ENCODE measurements at places on chromosomes 2 and 18. TPM values are rescaled to one million over a fixed set of nuclear protein-coding genes. Genes with fewer than 3 reads are reported as not detected.
A peak's percentile ranks its signal among the peaks of the same experiment; 100 is the strongest.

- no peak for DNase-seq
Observed at GRCh38 chr2:152500772-152501171, 165.8 kb downstream of the FMNL2 start.

DNA sequence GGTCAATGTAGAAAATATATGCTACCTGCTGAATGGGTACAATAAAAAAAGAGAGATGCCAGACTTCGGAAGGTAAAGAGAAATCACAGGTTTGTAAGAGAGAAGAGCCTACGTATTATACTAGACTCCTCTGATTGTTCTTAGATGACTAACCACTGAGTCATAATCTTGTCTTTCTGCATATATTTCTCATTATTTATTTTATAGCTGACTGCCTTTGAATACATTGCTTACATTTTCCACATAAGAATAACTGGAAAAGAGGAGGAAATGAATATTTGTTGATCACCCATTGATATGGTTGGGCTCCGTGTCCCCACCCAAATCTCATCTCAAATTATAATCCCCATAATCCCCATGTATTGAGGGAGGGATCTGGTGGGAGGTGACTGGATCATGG, 90.3 kb upstream of the RAB27B start:
- DNase-seq: no peak

DNA sequence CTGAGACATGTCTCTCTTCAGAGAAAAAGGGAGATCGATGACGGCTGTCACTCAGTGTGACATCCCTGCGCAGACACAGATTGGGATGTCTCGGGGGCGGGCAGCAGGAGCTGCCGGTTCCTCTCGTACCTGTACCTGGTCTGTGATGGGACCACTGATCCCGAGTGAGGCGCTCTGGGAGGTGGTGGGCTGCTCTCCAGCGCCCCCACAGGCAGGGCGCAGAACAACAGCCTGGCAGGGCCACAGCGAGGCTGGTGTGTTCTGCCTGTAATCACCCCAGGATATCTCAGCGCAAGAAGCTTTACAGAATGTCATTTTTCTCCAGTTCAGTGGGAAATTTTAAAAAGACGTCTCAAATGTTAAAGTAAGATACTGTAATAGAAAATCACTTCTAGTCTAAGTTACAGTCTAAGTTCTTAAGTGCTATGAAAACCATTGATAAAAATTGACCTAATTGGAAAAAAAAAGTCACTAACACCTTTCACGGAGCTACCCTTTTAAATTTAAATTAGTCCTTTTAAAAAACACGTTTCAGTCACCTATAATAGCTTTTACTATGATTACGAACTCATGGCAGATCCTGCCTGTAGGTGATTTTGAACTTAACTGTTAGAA, 189.8 kb downstream of the SNTG2 start:
- peak; percentile 49 for DNase-seq

DNA sequence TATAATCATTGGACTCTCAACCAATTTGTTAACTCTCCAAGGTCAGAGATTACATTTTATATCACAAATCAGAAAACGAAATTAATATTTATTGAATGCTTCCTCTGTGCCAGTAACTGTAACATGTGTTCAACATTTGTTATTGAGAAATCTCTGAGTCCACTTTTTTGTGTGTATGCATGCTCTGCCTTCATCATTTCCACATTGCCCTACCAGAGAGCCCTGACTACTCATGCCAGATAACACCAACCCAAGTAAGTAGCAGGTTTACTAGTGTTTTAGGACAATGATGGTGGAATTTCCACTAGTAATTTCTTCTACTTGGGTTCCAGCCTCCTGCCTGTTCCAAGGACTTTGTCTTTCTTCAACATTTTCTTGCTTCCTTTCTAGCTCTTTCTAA, 14.2 kb upstream of the FAP start:
- no peak for DNase-seq

GATA6 gene
- polyA plus RNA-seq: not detected

- DNase-seq: no peak
Observed at GRCh38 chr2:144424559-144425240, 95.2 kb downstream of the ZEB2 start.

GPR155 gene
- polyA plus RNA-seq: 7.5 TPM

GRCh38 chr2:178327516-178327915, 123.5 kb downstream of the PRKRA start:
- no peak for DNase-seq

MFSD2B gene
- not detected for polyA plus RNA-seq

DNA sequence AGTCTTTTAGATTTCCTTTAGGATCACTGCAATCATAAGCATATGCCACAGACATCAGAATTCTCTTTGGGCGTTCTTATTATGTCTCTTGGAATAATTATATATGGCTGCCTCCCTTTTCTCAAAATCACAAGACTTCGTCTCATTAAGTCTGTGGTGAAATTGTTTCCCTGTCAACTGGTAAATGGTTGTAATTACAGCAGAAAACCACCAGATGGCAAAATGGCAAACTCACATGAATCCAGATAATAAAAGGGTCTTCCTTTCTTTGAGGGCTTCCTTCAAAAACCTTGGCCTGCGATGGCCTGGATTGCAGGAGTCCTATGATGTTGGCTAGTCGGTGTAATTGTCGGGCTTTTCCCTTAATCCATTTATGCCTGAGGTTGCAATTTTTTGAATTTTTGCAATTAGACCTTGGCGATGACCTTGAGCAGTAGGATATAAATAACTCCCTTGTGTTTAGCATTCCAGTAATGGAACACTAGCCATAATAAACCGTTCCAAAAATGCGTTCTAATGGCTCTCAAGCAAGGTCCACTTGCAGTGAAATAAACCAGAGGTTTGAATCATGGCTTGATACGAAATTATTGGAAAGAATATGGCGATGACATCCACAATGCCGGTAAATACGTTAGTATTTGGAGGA, 656.4 kb downstream of the MBD2 start:
- DNase-seq: no peak

ACMSD gene
- polyA plus RNA-seq: not detected

EMILIN1 gene
- polyA plus RNA-seq: 0.67 TPM

- DNase-seq: no peak
Observed at GRCh38 chr18:32661486-32662299, 111.1 kb downstream of the KLHL14 start.

DNA sequence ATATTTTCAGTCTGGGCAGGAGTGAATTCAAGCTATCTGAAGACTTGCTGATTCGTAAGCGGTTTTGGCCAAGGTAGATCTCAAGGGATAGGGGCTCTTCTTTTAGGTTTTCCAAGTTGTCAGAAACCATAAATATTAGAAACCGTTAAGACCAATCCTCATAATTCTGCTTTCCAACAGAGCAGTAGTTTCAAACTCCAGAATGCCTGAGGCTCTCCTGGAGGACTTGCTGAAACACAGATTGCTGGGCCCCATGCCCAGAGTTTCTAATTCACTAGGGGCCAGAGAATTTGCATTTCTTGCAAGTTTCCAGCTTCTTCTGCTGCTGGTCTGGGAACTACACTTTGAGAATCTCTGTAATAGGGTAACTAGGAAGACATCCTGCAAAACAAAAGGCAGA, 1855.7 kb upstream of the CELF4 start:
- no peak for DNase-seq

CHRNA1 gene
- 0.26 TPM for polyA plus RNA-seq

DNA sequence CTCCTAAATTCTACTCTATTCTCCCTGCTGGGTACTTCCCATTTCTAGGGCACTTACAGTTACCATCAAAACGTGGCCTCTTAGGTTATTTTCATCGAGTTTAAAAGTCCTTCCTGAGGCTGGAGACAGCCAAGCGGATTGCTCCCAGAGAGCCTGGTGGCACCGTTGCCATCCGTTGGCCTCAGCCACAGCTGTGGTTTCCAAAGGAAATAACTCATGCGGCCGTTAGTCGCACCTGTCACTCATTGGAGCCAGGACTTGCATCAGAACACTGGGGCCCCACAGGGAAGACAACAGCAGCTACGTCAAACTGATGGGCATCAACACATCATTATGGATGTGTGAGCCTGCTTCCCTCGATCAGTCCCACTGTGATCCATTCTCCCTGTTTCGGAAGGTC, 453.4 kb downstream of the BCL11A start:
- no peak for DNase-seq

Data from CD4-positive, alpha-beta memory T cell (primary cell).